ENCODE measurements at places on chromosomes 3 and 15.

DNA sequence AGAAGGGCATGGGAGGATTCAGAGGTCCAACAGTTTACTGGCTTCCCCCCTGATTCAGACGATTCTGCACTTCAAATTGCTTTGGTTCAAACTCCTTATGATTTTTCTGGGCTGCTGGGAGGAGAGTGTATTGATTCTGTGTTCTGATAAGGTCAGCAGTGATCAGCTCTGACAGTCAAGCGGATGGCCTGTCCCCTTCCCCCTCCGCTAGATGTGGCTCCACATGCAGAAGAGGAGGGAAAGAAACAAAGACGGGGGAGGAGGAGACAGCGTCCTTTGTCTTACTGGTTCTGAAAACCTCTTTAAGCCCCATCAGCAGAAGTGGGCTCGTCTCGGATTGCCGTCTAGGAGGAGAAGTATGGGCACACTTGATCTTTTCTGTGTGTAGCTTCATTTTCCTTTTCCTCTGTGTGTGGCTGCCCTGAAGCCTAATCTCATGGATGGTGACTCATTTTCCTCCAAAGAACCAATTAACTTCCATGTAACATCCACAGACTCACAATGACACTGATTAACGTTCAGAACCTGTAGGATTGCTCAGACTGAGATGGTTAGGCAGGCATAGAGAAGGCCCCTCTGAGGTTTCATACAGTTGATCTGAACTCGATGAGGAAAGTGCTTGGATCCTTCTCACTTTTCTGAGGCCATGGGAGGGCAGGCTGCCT is 162.4 kb upstream of the PPP2R3A start:
- DNase-seq, result no peak

DNA sequence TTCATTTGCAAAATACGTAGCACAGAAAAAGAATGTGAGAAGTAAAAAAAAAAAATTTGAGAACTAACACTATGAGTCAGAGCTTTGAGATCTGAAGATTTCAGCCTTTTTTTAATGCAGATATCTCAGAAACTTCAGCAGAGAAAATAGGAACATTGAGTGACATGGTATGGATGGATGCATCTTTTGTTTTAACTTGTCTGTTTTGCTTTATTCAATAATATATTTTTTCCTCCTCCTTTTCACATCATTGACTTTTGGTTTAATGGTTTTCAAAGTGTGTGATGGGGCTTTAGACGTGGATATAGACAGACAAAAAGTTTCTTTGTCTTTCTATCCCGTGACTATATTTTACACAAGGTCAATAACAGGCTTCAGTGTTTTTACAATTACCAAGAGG is 426.7 kb upstream of the FRG2C start:
- no peak for DNase-seq

DNA sequence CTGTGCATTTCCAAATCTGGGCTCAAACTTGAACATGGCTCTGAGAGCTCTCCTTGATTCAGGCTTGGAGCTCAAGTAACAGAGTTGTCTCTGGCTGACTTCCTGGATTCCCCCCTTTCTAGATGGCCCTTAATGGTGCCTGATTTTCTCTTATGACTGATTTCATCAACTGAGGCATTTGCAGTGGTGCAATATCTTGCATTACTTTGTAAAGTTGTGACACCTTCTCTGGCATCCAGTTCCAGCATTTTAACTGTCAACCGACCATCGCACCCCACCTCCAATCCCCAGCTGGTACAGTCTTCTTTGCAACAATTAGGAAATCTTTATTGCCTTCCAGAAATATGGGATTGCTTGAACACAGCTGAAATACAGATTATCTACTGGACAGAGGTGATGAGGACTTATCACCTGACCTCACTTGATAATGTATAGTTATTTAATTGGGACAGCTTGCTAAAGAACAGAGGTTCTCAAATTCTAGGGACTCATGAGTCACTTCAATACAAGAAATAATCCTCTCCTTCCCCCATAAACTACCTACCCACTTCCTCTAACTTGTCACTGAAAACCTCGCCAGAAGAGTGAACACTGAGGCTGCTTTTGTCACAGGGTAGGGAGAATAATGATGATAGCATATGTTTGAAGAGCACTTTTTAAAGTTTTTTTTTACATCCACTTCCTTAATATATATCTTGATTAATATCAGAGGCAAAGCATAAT is 41.8 kb downstream of the FILIP1L start:
- DNase-seq, result no peak

GRCh38 chr15:48680841-48681240 is 35.3 kb upstream of the FBN1 start:
- DNase-seq, result no peak

GRCh38 chr3:45137656-45138181 is 8.5 kb downstream of the CDCP1 start:
- no peak for DNase-seq

DNA sequence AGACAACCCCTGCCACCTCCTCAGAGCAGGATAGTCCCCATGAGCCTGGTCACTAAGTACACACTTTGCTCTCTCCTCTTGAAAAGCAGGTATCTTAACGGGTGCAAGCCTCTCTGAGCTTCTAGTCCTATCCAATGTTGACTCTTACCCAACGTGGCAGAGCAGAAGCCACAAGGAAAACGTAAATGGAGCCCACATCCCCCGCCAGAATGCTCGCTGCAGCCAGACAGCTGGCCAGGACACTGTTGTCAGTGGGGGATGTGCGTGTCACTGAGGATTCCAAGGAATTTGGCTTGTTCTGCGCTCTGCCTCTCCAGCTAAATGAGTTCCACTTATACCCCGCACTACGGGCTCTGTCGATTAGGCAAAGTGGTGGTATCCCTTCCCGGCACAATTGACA is 67.8 kb upstream of the IGF1R start:
- DNase-seq, result no peak

DNA sequence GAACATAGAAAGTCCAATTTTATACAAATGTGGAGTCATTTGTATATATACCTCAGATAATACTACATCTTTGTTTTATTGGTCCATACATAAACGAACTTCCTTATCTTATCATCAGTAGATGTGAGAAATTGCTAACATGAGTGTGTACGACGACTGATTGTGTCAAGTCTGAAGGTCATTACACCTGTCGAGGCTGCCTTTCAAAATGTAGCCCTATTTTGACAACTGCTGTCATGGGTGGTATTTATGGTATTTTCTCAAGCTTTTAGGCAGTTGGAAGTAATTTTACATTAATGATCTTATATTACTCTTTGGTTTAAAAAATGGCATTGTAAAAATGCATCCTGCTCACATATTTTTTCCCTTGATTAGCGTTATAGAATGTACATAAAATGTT is 183.7 kb upstream of the DNAJC19 start:
- no peak for DNase-seq

DNA sequence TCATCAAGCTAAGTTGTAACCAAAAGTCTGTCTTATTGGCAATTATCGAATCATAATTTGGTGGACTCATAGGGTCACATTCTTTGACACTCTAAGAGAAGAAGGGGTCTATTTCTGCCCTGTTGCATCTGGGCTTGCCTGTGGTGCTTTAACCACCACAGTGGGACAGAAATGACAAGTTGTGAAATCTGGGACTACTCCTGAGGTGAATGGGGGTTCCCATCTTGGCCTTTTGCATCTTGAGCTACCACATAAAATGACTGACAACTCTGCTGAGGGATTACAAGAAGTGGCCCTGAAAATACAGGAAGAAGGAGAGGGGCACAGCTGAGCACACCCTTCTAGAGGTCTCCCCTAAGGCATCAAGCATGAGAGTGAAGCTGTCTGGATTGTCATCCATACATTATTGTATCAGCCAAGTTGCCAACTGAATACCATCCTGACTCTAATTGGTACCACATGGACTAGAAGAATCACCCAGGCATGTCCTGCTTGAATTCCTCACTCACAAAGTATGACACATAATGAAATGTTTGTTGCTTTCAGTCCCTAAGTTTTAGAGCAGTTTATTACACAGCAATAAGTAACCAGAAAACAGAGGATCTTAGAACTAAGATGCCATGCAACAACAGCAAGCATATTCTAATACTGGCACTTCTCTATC is 306.5 kb downstream of the ROBO1 start:
- no peak for DNase-seq

GRCh38 chr3:150867434-150867833 is 37.8 kb downstream of the MINDY4B start:
- no peak for DNase-seq

- no peak for DNase-seq
These were observed 32.2 kb upstream of the DPPA4 start for GRCh38 chr3:109369510-109369909.

GRCh38 chr3:108311797-108312196 is 15.4 kb downstream of the HHLA2 start:
- DNase-seq, result no peak

GRCh38 chr15:29860872-29861271 is 38.6 kb upstream of the TJP1 start:
- DNase-seq, result no peak

Measured in NCI-H1694 (cell line).